ENCODE measurements at places on chromosomes 7 and 10. TPM values are rescaled to one million over a fixed set of nuclear protein-coding genes. Genes with fewer than 3 reads are reported as not detected.

TMEM196 gene
- total RNA-seq, result not detected

WDR86 gene
- total RNA-seq, result 0.41 TPM

FAM25C gene
- total RNA-seq, result not detected

CAV2 gene
- total RNA-seq, result 239 TPM

VWDE gene
- not detected for total RNA-seq

TBRG4 gene
- total RNA-seq, result 82.4 TPM

CCDC172 gene
- not detected for total RNA-seq

DNAJC12 gene
- total RNA-seq, result 7.1 TPM

MUC12 gene
- total RNA-seq, result not detected

SLC16A12 gene
- total RNA-seq, result 1.1 TPM

- no peak for DNase-seq
Observed at GRCh38 chr10:1881636-1882035, 144.3 kb upstream of the ADARB2 start.

DNA sequence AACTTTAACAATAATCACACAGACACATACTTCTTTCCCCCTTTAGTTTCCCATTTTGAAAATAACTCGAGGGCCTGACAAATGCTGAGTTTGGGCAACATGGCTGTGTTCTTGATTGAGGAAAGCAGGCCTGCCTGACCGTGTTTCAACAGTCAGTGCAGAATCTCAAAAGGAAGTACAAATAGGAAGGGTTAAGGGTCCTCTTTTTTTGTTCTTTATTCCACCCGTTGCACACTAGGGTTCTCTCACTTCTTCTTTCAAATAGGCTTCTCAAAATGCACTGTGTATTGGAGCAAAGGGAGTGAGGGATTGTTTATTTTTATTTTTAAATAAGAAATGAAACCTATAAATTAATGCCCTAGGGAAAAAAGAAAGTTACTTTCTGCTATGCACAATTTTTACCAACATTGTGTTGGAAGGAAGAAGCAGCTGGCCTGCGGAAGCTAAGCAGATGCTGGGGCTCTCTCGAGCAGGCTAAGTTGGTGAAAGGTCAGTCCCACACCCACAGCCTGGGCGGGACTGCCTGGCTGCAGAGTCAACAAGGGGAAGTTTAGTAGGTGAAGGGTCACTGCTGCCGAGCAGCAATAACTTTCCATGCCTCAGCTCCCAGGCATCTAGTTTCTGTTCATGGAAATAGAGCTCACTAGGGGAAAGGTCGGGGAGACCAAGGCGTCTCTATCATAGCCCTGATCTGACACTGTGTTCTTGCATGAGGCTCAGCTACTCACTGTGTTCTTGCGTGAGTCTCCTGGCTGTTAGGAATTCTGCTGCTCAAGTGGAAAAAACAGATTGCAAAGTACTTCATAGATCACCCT lies 12.2 kb upstream of the PDK4 start:
- peak; percentile 96 for DNase-seq

GRCh38 chr7:139114018-139114417 lies 4.5 kb upstream of the ZC3HAV1 start:
- DNase-seq, result no peak

DNA sequence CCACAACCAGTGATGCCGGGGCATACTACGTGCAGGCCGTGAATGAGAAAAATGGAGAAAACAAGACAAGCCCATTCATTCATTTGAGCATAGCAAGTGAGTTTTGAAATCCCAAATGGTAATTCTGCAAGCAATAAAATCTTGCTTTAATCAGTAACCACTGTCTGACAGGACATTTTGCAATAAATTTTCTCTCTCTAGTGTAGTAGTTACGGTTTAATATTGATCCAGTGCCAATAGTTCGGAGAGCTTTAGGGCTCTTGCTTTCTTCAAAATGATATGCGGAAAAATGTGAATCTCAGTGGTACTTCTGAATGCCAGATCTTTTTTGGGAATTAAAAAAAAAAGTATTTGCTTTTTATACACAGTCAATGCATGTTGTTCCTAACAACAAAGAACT lies 520.4 kb downstream of the SDK1 start:
- no peak for DNase-seq

- DNase-seq, result no peak
Observed at GRCh38 chr10:14172336-14172950, 158.3 kb downstream of the FRMD4A start.

DNA sequence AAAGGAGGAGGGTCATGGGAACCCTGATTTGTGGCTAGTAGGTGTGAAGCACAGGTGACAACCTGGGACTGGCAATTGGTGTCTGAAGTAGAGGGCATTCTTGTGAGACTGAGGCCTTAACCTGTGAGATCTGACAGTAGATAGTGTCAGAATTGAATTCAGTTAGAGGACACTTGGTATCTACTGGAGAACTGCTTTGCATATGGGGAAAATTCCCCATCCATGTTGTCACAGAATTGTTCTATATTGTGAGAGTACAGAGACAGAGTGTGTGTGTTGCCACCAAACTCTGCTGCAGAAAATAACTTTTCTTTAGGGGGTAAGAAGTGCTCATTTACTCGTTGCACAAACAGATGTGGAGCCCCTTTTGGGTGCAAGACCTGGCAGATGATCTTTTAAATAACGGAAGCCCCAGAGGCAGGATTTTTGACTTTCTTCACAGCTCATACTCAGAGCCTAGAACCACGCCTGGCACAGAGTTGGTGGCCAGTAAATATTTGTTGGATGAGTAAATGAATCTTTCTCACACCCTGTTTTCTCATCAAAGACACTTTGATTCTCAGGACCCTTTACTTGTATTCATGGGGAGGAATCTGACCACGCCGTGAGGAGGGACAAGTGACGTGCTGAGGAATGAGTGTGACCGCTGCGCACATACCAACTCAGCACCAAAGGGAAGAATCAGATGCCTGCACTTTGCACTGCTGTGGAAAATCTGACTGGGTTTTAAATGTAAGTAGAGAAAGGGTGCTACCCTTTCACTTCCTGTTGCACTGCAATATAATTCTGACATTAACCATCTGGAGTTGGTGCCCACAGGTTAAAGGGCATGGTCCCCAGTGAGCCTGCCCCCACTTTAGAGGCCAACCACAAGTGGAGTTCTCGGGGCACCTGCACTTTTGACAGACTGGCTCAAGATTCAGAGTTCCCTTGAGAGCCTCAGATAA lies 39.2 kb upstream of the SDHAF3 start:
- DNase-seq, result no peak

- DNase-seq, result peak; percentile 37
Observed at GRCh38 chr7:151553356-151553755, 33.7 kb upstream of the RHEB start.

DNA sequence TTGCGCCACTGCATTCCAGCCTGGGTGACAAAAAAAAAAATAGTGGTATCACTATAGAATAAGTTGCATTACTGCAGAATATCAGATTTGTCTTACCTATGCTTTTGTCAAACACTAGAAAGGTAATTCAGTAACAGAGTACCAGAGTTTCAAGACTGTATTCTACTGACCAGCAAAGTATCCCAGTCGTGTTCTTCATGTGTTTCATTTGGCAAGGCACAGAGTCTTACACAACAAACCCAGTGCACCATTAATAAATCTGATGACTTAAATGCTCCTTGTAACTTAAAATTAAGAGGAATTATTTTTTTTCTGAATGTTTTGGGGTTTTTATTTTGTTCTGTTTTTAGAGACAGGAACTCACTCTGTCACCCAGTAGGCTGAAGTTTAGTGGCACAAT lies 34.4 kb upstream of the PBLD start:
- DNase-seq, result no peak

- no peak for DNase-seq
Observed at GRCh38 chr7:142196066-142196840, 61.6 kb downstream of the PRSS58 start.

DNA sequence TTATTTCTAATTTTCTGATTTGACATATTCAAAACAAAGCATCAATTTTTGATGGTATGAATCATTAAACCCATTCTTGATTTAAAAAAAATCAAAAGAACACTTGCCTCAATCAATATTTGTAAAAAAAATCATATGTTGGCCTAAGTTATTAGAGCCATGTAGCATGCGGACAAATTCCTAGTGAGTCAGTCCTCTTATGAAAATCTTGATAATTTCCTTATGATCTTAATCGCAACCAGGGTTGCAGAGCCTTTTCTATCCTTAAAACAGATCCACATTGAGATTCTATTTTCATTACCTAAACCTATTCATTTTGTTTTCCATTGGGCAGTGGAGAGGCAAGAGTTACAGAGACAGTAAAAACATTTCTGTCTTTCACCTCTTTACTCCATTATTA lies 203.2 kb downstream of the ARL4A start:
- DNase-seq, result no peak

DNA sequence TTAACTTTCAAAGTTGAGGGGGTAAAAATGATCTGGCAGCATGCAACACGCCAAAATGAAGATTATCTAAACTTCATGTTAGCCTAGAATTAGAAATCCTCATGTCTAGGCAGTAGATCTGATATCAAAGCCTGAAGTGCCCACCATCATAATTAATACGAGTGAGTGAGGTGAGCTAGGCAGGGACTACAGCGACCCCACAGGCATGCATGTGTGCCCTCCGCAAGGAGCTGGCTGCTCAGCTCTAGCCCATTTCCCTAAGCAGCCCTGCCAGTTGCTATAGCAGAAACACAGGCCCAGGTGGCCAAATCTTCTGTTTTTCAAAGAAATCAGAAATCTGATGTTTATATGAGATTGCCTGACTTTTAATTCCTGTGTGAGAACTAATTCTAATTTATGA lies 93.1 kb upstream of the IFRD1 start:
- no peak for DNase-seq

DNA sequence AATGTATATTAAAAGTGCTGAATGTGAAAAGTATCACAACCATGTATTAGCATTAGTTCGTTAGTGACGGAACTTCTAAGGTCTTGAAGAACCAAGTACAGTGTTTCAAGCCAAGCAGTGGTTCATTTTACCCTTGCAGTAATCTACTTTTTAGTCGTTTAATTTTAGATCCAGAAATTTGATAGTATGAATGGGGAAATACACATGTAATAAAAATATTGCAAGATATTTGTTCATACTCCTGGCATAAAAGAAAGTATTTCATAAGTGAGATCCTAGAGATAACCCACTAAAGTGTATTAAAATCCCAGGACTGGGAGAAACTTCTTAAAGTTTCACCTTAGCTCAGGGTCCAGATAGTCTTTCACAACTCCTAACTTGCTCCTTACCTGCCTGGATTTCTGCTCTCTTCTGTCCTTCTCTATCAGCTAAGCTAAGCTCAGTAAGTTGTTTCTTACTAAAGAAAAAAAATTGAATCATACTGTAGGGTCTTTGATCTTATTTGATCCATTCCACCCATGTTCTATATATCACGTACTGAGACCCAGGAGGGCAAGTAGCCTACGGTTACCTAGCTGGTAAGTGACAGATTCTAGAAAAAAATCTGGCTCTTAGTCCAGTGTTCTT lies 1.5 kb downstream of the BCAP29 start:
- DNase-seq, result no peak

DNA sequence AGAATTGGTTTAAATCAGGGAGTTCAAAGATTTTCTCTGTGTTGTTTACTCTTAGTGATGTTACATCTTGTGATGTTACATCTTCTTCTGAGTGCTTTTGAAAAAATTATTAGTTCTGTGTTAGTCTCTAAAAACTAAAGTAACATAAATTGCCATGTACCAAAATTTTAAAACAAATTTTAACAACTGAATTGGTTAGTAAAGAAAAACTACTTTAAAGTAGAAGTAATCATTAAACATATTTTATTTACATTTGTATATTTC lies 5.2 kb upstream of the IGF2BP3 start:
- no peak for DNase-seq

- DNase-seq, result no peak
Observed at GRCh38 chr10:50576245-50576815, 47.4 kb downstream of the SGMS1 start.

GRCh38 chr7:30256349-30256858 lies 28.0 kb upstream of the ZNRF2 start:
- DNase-seq, result no peak

GRCh38 chr10:29185050-29185449 lies 103.8 kb upstream of the LYZL1 start:
- no peak for DNase-seq

DNA sequence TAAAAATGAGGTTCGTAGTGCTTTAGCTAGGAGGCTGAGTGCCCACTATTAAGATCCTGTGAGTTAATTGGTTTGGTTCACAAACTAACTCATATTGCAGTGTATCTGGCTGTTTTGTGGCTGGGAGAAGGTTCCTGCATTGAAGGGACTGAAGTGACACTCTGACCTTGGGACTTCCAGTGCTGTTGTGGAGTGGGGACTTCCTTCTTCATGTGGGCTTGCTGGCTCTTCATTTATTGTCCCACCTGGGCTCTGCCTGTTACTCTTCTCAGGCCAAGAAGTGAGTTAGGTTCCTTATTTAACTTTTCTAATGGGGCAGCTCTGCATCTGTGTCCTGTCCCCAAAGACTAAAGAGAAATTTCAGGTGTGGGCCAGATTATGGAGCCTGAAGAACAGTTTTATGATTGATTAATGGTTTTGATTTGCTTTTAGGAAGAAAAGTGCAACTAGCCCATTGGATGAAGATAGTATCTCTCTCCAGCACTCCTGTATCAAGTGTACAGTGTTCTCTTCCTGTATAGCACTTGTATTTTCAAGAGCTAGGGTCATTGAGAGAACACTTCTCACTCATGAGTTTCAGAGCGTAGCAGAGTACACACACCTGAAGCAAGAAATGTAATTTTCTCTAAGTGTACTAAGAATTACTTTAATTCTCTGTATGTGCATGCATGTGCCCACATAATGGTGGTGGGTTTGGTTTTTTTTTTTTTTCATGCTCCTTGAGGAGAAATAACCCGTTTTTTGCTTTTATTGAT lies 54.8 kb downstream of the AUTS2 start:
- DNase-seq, result no peak

DNA sequence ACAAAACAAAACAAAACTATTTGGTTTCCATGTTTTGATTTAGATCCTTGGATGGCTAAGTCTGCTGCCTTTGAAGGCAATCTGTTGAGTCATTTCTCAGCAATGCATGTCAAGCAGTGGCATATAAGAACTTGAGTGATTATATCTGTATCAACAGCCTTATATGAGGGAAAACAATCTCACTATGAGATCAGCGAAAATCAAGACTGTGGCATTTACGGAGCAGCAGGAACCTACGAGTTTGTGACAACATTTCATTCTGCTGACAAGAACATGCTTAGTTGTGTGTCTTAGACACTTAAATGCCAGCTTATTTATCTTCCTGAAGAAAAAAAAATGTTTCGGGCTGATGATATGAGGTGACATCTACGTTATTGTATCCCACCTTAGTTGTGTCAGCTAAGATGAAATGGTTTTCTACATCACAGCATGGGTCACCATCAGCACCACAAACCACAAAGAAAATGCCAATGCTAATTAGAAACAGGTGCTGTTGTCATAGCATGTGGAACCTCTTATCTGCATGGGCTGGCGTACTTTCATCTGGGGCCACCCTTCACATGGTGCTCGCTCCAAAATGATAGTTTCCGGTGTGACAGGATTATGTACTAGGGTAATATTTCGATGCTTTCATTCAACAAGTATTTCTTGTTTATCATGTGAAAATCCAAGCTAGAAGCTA lies 1085.5 kb downstream of the SORCS1 start:
- DNase-seq, result no peak

Measured in Right ventricle myocardium inferior (tissue), 1 donor.